ENCODE measurements at places on chromosomes 7 and 10.

- no peak for DNase-seq
Measured at GRCh38 chr10:99784016-99784726, 1.7 kb downstream of the ABCC2 start.

DNA sequence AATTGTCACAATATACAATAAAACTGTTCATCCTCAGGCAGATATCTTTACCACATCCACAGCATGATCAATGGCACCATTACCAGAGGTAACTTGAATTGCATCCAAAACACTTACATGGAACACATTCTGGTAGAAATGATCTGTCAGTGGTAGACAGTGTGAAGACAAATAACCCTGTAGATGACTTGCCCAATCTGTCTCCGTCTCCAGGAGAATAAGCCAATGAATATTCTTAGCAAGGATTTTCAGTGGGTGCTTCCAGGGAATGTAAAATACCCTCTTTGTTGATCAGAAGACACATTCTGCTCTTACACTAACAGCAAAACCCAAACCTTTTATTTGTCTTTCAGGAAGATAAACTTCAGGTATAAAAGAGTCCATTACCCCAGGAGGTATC is 43.8 kb downstream of the VWC2 start:
- no peak for DNase-seq

DNA sequence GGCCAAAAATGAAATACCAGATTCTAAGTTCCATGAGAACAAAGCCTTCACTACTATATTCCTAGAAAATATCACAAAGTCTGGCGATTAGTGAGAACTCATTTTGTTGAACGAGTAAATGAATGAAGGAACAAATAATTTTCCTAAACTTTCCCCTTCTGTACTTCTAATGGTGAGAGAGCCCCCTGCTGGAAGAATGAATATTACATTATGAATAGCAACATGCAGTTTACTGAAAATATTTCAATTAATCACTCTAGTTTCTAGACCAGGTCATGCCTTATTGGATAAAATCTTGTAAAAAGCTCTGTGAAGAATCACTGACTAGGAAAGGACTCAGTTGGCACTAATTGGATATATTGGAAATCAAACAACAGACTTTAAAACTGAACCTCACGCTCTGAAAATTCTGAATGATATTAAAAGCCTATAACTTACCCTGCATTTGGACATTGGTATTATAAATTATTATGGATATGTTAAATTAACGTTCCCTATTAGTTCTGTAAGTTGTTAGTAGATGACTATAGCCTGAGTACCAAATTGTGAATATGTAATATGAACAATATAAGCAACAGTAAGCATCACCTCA is 32.4 kb upstream of the MTPN start:
- no peak for DNase-seq

DNA sequence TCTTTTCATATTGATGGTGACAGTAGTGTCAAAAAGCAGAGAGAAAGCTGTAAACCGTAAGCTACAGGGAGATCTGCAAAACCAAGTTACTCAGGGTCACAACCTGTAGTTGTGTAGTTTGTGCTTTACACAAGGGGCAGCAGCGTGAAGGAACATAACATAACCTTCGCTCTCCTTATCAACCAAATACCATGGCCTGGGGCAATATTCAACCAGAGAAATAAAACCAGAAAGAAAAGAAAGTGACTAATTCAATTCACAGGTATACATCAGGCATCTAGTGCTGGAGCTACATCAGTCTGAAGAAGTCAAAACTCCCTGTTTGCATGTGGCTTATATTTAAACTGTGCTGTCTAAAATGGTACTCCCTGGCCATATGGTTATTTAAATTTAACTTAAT is 224.3 kb downstream of the TWIST1 start:
- no peak for DNase-seq

DNA sequence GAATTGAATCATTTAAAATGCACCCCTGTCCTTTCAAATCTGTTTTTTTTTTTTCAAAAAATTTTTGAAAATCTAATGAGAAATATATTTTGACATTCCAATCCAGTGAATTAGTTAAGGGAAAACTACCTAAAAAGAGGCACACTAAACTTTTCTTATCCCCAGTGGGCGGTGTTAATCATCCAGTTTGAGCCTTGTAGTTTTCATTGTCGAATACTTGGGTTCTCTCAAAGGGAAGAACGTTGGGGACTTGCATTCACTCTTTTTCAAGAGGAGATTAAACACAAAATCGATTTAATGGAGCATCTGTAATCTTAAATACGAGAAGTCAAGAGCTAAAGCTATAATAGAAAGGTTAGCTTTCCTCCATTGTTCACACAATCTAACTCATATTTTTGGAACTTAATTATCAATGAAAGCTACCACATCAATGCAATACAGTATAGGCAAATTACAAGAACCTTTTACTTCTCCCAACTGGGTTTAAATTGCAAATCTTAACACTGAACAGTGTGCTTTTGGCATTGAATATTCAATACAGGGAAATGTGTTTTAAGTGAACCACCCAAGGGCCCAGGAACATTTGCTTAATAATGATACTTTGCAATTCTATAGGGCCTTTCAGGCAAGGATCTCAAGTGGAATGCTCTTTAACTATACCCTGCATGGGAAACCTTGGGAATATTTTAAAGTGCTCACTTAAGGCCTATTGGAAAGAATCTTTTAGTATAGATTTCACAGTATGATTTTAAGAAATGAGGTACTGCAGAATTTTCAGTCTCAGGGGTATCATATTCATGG is 13.1 kb upstream of the SP8 start:
- DNase-seq = no peak

- peak; percentile 22 for DNase-seq
Measured at GRCh38 chr7:92404170-92404614, 43.1 kb upstream of the GATAD1 start.

- no peak for DNase-seq
Measured at GRCh38 chr7:158923928-158924511, 67.7 kb downstream of the DYNC2I1 start.

DNA sequence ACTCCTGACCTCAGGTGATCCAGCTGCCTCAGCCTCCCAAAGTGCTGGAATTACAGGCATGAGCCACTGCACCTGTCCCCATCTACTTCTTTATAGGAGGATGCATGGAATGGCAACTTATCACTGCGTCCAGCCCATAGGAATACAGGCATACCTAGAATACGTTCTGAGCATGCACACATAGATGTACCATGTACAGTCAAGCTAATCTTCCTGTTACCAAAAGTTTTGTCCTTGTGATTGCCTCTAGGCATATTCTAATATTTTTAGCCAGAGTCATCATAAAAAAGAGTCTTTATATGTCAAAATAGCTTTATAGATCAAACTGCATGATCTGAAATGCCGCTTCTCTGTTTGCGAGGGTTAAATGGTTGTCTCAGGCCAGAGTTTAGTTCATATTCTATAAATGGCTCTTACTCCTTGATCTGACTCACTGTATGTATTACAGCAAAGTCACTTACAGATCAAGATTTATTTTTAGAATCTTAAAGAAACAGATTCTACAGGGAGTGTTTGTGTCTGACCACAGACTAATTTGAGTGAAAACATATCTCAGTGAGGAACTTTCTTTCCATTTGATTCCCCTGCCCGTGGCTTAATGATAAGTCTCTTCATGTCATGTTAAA is 210.9 kb downstream of the CREB5 start:
- no peak for DNase-seq

- DNase-seq = no peak
Measured at GRCh38 chr7:135803143-135803542, 54.5 kb upstream of the FAM180A start.

DNA sequence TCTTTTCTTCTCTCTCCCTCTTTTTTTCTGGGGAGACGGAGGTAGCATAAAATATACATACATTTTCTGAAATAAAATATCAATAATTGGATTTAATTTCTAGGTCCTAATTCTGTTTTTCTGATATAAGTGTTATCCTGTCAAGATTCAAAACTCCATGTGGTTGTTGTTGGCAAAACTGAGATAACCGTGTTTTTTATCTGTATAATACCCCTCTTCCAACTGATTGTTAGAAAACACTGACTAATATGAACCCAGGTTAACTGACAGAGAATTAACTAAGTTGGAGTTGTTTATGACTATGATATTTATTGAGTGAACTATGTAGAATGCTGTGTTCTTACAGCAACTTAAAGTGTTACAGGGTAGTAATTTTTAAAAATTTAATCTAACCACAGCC is 236.5 kb upstream of the KAT6B start:
- DNase-seq = no peak

DNA sequence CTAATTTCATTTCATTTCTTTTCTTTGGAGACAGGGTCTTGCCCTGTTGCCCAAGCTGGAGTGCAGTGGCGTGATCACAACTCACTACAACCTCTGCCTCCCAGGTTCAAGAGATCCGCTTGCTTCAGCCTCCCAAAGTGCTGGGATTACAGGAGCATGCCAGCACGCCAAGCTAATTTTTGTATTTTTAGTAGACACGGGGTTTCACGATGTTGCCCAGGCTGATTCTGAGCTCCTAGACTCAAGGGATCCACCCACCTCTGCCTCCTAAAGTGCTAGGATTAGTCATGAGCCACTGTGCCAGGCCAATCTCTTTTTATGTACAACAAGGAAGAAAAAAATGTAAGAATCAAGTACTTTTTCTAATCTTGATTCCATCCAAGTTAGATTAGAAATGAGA is 10.7 kb upstream of the KMT2E start:
- DNase-seq = peak; percentile 46

GRCh38 chr10:122342293-122343134 is 32.0 kb upstream of the PLEKHA1 start:
- peak; percentile 42 for DNase-seq

GRCh38 chr7:54969208-54969967 is 49.4 kb upstream of the EGFR start:
- no peak for DNase-seq

DNA sequence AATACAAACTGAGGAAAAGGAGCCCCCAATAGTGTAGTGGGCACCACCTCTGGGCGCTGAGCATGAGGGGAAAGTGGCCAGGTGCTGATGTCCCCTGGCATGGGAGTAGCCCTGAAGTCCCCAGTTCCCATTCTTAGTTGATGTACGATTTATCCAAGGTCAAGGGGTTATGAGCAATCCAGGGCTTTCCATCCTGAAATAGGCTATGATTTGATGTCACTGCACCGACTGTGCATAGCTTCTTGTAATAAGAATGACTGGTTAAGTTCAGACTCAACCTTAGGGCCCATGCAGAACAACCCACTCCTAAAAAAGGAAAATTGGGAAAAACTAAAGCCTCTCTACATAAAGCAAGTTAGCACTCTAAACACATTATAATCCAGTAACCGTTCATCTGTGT is 4.4 kb downstream of the FRAT1 start:
- DNase-seq = no peak

GRCh38 chr10:71782917-71783490 is 9.7 kb upstream of the VSIR start:
- DNase-seq = no peak

- DNase-seq = no peak
Measured at GRCh38 chr7:90188281-90188680, 23.3 kb upstream of the STEAP2 start.

DNA sequence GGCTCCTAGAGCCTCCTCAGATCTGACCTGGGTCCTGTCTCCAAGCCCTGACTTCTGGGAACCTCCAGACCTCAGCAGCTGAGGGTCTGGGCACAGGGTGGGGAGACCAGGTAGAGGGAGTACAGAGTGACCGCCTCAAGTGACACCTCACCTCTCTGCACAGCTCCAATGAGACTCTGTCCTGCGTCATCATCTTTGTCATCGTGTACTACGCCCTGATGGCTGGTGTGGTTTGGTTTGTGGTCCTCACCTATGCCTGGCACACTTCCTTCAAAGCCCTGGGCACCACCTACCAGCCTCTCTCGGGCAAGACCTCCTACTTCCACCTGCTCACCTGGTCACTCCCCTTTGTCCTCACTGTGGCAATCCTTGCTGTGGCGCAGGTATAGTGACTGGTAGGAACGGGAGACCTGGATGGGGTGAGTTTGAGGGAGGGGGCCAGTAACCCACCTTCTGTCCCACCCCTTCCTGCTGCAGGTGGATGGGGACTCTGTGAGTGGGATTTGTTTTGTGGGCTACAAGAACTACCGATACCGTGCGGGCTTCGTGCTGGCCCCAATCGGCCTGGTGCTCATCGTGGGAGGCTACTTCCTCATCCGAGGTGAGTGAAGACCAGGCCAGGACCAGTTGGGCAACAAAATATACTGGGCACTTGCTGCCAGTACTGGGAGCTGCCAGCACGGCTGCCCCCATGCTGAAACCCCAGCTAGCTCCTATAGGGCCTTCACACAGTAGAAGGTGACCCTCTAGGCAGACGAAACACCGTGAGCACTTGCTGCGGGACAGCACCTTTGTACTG is 17.8 kb downstream of the SMO start:
- no peak for DNase-seq

DNA sequence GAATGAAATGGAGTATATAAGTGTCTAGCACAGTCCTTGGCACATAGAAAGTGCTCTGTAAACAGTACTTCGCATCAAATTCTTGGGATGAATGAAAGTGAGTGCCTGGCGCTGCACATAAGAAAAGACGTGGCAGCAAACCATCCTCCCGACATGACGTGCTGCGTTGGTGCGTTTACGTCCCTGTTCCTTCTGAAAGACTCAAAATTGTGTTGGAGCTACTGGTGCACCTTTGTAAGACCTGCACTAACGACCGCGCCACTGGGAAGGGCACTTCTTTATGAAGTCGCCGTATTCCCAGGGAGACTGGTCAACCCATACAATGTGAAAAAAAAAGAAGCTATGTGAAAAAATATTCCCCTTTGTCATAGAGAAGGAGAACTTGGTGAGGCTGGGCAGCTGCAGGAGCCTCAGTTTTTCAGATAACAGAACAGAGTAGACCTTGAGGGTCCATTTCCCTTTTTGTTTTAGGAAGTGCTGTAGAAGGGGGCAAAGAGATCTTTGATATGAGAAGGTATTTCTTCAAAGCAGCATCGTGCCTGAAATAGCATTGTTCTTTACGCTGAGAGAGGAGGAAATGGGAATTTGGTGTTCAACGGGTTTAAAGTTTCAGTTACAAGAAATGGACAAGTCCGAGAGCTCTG is 91.7 kb downstream of the PTPRE start:
- no peak for DNase-seq

- no peak for DNase-seq
Measured at GRCh38 chr7:137850571-137850970, 3.8 kb upstream of the DGKI start.

- no peak for DNase-seq
Measured at GRCh38 chr7:101108330-101108857, 18.5 kb upstream of the SERPINE1 start.
